Memory B cell (primary cell): ENCODE measurements at places on chromosomes 5 and 9.

DNA sequence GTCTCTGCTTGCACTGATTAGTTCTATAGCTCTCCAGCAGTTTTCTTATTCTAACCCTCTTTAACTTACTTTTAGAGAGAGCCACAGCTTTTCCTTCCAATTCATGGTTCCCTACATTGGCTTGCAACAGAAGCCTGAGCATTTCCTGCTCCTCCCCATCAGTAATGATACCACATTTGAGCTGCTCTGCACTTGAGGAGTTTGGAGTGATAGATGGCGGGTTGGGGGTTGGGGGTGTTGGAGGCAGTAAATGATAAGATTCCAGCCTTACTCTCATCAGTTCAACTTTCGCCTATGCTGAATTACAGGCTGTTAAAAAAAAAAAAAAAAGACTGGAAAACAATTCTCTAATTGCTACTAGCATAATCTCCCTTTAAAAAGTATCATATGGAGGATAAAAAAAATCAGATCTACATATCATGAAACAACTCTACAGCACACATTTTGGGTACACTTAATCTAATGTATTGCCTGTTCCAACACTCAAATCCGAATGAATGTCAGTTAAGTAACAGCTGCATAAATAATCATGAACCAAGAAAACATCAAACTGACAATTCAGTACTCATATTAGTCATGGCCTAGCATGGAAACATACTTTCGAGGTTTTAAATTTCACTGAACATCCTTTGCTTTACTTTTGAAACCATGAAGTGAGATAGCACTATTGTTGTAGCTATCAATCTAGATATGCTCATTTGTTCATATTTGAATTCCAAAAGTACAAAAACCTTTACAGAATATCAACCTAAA, 224.7 kb downstream of the NFIB start:
- no peak for DNase-seq

- DNase-seq = no peak
Observed at GRCh38 chr9:131347376-131348020, 46.4 kb upstream of the PRRC2B start.

- DNase-seq = no peak
Observed at GRCh38 chr9:16105168-16106020, 552.6 kb downstream of the CCDC171 start.

DNA sequence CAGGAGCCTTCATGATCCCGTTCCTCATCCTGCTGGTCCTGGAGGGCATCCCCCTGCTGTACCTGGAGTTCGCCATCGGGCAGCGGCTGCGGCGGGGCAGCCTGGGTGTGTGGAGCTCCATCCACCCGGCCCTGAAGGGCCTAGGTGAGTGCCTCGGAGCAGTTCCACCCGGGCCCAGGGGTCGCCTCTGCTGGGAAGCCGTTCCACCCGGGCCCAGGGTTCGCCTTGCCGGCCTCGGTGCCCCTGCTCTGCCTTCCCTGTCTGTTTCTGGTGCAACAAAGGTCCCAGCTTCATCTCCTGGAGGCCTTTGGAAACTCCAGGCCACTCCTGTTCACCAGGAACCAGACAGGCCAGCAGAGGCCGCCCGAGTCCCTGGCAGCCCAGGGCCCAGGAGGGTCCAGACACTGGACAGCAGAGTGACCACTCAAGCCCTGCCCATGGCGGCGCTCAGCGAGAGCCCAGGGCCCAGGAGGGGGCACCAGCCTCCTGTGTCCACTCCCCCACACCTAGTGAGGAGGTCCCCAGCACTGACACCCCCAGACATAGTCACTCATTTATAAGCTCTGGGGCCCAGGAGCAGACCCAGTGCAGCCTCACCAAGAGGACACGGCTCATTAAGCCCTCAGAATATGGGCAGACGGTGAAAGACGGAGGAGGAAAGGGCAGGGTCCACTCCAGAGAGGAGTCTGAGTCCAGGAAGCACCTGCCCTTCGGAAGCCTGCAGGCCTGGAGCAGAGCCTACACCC, 7.5 kb downstream of the SLC6A19 start:
- no peak for DNase-seq

- DNase-seq = no peak
Observed at GRCh38 chr9:136098210-136098609, 3.1 kb upstream of the NACC2 start.

GRCh38 chr5:5372511-5372910, 50.0 kb upstream of the ICE1 start:
- no peak for DNase-seq

- DNase-seq = no peak
Observed at GRCh38 chr5:84265130-84265529, 119.5 kb downstream of the EDIL3 start.

DNA sequence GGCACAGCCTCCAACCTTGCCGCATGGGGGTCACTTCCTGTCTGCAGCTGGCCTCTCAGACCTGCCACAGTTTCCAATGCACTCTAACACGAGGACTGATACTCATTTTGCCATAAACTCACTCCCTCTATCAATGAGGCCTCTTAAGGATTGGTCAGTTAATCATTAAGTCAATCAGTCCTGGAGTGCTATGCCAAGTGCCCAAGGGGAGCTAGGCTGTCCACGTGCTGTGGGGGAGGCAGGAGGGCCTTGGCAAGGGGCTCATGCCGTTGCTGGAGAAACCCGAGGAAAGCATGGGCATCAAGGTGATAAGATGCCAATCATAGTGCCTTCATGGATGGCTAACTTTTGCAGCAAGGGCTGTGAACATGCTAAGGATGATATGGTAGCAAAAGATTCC, 1.7 kb upstream of the ALDH1B1 start:
- no peak for DNase-seq

- no peak for DNase-seq
Observed at GRCh38 chr5:58944221-58944620, 361.3 kb downstream of the RAB3C start.

DNA sequence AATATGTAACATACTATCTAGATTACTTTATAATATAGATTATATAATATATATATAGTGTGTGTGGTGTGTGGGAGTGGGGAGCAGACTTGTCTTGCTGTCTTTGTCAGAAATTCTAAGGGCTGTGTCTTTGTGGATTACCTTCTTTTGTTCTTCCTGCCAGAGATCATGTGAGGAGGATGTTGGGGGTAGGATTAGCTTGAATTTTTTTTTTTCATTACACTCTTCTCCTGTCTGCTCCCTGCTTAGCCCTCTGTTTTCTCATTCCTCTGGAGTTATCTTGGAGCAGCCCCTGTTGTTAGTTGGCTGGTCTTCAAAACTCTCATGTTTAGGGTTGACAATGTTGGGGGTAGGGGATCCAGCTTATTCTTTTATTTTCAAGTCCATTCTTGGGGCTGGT, 21.0 kb upstream of the C9orf40 start:
- no peak for DNase-seq

DNA sequence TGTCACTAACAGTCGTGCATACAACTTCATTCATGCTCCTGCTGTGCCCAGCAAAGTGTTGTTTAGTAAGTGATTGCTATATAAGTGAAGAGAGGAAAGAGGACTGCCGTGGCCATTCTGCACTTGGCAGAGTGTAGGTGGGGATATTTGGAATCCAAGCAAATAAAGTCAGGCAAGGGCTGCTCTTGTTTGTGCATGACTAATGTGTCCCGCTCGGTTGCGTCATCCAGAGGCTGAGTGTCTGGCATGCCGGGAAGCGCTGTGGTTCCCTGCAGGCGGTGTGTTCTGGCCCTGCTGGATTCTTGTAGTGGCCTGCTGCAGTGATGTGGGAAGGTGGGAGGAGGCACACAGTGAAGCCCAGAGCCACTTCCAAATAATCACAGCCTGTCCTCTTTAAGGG, 136.9 kb upstream of the ANKH start:
- DNase-seq = no peak
